Camera-type eye (tissue), 1 donor: ENCODE measurements at places on chromosomes 3 and 15. TPM values are rescaled to one million over a fixed set of nuclear protein-coding genes. Genes with fewer than 3 reads are reported as not detected.

CCDC54 gene
- total RNA-seq = not detected

ESYT3 gene
- total RNA-seq = 3.6 TPM

SH2D7 gene
- total RNA-seq = not detected

MYRIP gene
- 8.6 TPM for total RNA-seq

BLM gene
- total RNA-seq = 5.5 TPM

KIF23 gene
- total RNA-seq = 22.6 TPM

ANKUB1 gene
- total RNA-seq = not detected

GREM1 gene
- 1.2 TPM for total RNA-seq

TRIM59 gene
- total RNA-seq = 25.6 TPM

GPR62 gene
- total RNA-seq = 0.27 TPM

ARID3B gene
- total RNA-seq = 27.1 TPM

SEMA6D gene
- total RNA-seq = 69.2 TPM

UQCRC1 gene
- total RNA-seq = 184 TPM

CYP1A1 gene
- total RNA-seq = 0.55 TPM

PLAAT1 gene
- 4.5 TPM for total RNA-seq

GOLGA6L9 gene
- 14.8 TPM for total RNA-seq

SLC9C1 gene
- total RNA-seq = 1.5 TPM

TOPAZ1 gene
- not detected for total RNA-seq

SCAMP5 gene
- 34.9 TPM for total RNA-seq

STOML1 gene
- 18.9 TPM for total RNA-seq

SSUH2 gene
- total RNA-seq = 0.77 TPM

ZNF660 gene
- total RNA-seq = 21.2 TPM

NTRK3 gene
- 14.6 TPM for total RNA-seq

AHSG gene
- not detected for total RNA-seq

SYNPR gene
- total RNA-seq = 21.0 TPM

CPNE9 gene
- 3.8 TPM for total RNA-seq
